Myocyte (in vitro differentiated cells): ENCODE measurements at places on chromosomes 11 and 22. TPM values are rescaled to one million over a fixed set of nuclear protein-coding genes. Genes with fewer than 3 reads are reported as not detected.

- no peak for DNase-seq
Measured at GRCh38 chr11:27315836-27316235, 47.2 kb downstream of the CCDC34 start.

- DNase-seq = no peak
Measured at GRCh38 chr22:34997633-34998299, 68.2 kb upstream of the ISX start.

Gene SPA17
- 4.6 and 7.7 TPM in 2 replicates for total RNA-seq

GRCh38 chr11:126790550-126791081 is 210.0 kb downstream of the KIRREL3 start:
- peak; percentile 23 for DNase-seq

GRCh38 chr11:116231543-116231942 is 541.2 kb downstream of the BUD13 start:
- DNase-seq = no peak

- DNase-seq = peak; percentile 23
Measured at GRCh38 chr11:43267856-43268580, 43.8 kb upstream of the API5 start.

- no peak for DNase-seq
Measured at GRCh38 chr22:47716890-47717615, 954.6 kb downstream of the TBC1D22A start.

DNA sequence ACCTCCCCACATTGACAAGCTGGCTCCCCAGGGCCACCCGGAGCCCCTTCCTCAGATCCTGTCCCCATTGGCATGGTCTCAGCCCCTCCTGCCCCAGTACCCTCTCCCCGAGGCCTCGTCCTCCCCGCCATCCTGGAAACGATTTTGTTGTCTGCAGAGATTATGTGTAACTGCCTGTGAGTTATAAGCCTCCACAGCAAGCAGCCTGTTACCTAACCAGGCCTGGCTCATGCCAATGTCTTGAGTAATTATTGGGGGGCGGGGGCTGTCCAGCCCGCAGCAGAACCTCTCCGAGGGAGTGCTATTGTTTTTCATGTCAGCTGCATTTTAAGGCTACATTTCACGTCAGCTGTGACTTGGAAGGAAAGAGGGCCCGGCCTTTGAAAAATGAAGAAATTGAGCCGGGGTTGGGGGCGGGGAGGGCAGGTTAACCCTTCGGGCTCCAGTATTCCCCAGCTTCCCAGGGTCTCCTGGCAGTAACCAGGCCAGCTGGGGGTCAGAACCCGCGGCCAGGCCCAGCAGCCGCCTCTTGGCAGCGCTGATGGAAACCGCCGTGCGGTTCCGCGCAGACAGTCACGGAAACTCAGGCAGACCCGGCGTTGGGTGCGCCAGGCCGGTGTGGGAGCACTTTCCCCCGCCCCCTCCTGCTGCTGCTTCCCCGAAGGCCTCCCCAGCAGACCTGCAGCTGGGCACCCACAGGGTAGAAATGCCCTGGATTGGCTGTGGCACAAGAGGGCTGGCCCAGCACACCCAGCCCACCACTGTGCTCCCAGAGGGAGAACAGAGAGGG is 59.5 kb downstream of the CDKN1C start:
- peak; percentile 94 for DNase-seq

DNA sequence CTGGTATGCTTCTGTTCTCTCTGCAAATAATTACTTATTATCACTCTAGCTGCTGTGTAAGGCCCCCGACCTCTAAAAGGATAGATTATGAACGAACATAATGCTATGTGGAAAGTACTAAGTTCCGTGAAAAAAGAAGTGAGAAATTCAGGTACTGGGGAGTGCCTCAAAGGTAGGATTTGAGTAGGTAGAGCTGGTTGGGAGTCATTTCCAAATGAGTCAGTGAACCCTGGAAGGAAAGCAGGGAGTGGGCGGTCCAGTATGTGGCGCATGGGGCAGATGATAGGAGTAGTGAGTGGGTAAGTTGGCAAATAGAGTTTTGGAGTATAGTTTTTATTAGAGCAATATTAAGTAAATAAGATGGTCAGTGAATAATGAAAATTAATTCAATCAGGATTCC is 2.4 kb downstream of the ZC3H12C start:
- DNase-seq = no peak

Gene SAA1
- total RNA-seq = 0.32 TPM in 1 of 2 replicates, not detected in the other

GRCh38 chr11:46635557-46636139 is 18.3 kb downstream of the ATG13 start:
- no peak for DNase-seq

Gene NTM
- total RNA-seq = 41.5 and 49.2 TPM in 2 replicates

DNA sequence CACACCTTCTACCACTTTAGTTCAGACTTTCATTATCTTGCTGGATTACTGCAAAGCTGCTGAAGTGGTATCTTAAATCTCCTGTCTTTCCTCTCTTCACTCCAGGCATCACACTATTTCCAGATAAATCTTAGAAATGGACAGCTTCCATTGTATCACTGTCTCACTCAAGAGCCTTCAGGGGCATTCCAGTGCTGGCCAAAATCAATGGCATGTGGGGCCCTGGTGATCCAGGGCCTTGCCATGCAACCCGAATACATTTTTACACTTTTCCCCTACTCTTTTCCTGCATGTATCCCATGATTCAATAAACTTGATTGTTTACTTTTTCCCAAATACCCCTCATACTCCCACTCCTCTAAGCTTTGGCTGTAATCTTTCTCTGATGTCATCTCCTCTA is 39.4 kb upstream of the DEUP1 start:
- DNase-seq = no peak

Gene MS4A15
- total RNA-seq = not detected in 2 replicates

DNA sequence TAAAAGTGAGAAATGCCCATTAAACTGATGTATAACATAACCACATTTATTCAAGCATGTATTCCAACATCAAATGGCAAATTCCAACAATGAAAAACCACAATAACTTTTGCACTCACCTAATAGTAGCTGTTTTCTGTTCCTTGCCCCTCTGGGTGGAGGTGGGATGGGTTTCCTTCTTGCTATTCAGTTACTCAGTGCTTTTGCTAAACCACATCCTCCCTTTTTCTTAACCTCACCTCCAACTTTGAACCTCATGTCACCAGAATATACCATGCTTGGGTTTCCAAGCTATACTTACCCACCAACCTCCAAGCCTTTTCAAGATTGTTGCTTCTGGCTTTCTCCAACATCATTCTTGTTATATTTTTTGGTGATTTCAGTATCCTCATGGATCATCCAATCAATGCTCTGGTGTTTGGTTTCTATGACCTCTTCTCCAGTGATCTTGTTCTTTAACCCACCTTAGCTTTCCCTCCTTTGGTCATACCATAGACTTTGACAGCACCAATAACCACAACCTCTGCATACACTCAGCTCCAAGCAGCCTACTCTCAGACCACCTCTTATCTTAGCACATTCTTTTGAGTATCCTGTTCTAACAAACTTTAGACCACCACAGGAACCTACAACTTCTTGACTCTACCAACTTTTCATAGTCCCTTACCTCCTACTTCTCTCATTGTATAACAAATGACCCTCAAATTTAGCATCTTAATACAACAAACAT is 3.2 kb upstream of the CCDC15 start:
- DNase-seq = no peak

Gene MOV10L1
- 0.16 and 0.83 TPM in 2 replicates for total RNA-seq

Gene OR6A2
- total RNA-seq = not detected in 2 replicates

Gene RFPL3
- total RNA-seq = not detected in 2 replicates

Gene SCARF2
- total RNA-seq = 4.8 and 7.9 TPM in 2 replicates

DNA sequence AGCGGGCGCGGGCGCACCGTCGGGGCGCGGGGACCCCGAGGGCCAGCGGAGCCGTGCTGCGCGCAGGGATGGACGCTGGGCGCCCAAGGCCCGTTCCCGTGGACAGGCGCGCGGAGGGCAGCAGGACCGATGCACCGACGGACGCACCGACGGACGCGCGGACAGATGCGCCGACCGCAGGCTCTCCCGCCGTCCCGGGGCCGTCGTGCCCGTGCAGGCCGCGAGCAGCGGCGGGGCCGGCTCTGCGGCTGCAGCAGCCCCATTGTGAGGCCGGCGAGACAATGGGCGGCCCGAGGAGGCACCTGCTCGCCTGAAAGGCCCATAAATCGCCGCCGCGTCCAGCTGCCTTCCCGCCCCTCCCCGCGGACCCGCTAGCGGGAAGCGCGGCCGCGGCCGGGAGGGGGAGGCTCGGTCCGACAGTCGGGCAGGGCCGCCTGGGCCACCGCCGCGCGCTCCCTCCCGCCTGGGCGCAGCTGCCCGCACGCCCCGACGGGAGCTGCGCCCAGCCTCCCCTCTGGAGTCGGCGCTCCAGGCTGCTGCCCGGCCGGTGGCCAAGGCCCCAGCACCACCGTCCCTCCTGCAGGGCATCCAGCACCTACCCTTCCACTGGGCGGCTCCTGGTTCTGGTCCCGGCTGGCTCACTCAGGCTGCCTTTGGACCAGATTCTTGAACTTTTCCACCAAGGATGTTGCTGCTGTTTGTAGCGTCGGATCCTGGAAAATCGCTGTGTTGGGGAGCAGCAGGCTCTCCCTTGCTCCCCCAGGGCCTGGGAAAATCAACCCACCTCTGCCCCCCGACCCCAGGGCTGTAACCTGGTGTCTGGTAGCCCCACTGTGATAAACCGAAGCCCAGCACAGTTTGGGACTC is 15.8 kb downstream of the CDKN1C start:
- DNase-seq = no peak

Gene OR52E8
- not detected in 2 replicates for total RNA-seq

- peak; percentile 70 for DNase-seq
Measured at GRCh38 chr11:111301004-111301841, 2.9 kb downstream of the POU2AF3 start.

Gene AP5B1
- total RNA-seq = 9.8 and 10.2 TPM in 2 replicates

DNA sequence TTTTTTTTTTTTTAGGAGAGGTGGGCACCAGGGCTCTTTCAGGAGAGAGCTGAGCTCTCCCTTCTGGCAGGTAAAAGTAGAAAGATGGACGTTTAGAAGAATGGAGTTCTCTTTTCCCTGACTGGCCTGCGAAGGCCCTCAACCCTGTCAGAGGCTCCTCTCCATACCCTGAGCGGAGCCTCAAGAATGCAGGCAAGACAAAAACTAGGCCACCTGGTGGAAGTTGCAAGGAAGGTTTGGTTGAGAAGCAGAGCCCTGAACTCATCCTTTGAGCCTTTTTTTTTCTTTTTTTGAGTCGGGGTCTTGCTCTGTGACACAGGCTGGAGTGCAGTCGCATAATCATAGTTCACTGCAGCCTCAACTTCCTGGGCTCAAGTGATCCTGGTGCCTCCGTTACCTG is 1.4 kb downstream of the OTOG start:
- DNase-seq = no peak

- DNase-seq = no peak
Measured at GRCh38 chr11:70207531-70208131, 4.5 kb downstream of the FADD start.

Gene RASD2
- total RNA-seq = 0.36 and 0.45 TPM in 2 replicates

GRCh38 chr11:101442171-101442570 is 141.6 kb downstream of the TRPC6 start:
- DNase-seq = no peak

GRCh38 chr11:11510939-11511338 is 110.9 kb downstream of the GALNT18 start:
- DNase-seq = peak; percentile 92

- DNase-seq = no peak
Measured at GRCh38 chr11:59144096-59144495, 1.4 kb downstream of the FAM111A start.

- no peak for DNase-seq
Measured at GRCh38 chr22:33163815-33164214, 105.6 kb upstream of the SYN3 start.

Gene HMGXB4
- 10.4 and 12.5 TPM in 2 replicates for total RNA-seq

Gene OR52N1
- not detected in 2 replicates for total RNA-seq

- DNase-seq = peak; percentile 95
Measured at GRCh38 chr11:58579192-58580129, 598 bp downstream of the ZFP91 start.
